SW 1271 (cell line): ENCODE measurements at places on chromosomes 12 and 14.

- DNase-seq: no peak
These were observed 3.2 kb upstream of the KRT2 start for GRCh38 chr12:52655251-52655650.

DNA sequence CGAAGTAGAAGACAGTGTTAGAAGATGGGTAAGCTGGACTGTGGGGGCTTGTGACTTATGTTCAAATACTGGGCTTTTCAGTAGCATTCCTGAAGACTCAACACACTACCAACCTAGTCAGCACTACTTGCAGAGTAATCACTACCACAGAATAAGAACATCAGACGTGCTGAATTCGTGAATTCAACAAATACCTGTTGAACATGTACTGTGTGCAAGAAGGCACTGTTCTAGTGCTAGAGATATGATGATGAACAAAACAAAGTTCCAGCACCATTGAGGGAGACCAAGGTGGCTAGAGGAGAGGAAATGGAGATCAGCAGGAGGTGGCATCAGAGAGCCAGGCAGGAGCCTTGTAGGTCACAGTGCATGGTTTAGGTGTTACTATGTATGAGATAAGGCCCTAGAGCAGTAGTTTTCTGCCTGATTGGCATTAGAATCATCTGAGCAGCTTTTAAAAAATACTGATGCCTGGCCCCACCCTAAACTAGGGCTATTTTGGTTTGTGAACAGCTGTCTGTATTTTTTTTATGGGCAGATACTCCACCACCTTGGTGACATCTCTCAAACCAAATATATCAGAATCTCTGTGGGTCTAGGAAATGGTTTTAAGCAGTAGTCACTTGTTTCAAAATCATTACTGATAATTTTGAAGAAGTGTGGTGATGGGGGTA, 26.8 kb downstream of the FERMT2 start:
- DNase-seq: no peak

GRCh38 chr12:29625359-29625953, 128.0 kb upstream of the OVCH1 start:
- DNase-seq: no peak

- DNase-seq: no peak
These were observed 12.6 kb downstream of the RXYLT1 start for GRCh38 chr12:63792338-63792737.

DNA sequence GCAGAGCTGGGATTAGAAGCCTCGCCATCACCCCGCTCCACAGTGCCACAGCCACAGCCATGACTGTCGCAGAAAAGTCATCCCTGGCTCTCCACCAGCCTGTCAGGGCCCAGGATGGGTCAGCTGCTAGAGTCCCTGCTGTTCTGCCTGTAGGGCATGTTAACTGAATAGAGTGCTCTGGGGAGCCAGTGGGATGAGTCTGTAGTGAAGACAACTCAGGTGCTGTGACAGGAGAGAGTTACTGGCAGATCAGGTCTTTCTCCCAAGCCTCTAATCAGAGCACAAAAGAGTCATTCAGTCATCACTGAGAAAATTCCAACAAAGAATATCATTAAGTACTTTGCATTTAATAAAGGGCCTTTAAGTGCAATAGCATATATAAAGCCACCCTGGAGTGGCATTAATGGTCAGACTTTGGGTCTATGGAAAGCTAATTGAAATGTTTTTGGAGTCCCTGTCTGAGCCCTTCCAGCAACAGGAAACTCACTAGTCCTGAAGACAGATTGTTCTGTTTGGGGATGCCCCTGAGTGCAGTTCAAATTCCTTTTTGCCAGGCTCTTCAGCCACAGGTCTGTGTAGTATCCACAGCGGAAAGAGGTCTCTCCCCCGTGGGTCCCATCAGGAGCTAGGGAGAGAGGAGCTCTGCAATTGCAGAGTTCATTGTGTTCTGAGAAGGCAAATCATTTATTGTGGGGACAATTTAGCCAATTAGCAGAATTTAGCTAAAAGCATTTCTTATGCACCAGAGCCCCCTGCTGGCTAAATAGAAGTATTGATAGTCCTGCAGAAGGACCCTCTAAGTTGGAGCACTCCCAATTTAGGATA, 45.2 kb upstream of the C14orf132 start:
- DNase-seq: peak; percentile 44

DNA sequence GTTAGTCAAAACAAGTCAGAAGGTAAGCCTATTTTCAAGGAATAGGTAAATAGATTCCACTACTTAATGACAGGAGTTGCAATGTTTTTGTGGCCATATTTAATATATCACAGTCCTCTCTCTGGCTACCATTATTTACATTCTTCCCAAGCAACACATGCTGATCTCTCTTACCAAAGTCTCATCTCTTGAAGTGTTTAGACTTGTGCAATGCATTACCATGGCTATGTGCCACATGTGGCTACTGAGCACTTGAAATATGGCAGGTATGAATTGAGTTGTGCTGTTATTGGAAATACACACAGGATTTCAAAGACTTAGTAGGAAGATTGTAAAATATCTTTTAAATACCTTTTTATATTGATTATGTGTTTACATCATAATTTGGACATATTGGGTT, 262.4 kb upstream of the PDE3A start:
- no peak for DNase-seq

- DNase-seq: no peak
These were observed 169.3 kb upstream of the AMIGO2 start for GRCh38 chr12:47249082-47249481.

GRCh38 chr14:79842270-79842669, 369.0 kb downstream of the DIO2 start:
- no peak for DNase-seq

- no peak for DNase-seq
These were observed 62.7 kb downstream of the GALNT4 start for GRCh38 chr12:89461649-89462612.

DNA sequence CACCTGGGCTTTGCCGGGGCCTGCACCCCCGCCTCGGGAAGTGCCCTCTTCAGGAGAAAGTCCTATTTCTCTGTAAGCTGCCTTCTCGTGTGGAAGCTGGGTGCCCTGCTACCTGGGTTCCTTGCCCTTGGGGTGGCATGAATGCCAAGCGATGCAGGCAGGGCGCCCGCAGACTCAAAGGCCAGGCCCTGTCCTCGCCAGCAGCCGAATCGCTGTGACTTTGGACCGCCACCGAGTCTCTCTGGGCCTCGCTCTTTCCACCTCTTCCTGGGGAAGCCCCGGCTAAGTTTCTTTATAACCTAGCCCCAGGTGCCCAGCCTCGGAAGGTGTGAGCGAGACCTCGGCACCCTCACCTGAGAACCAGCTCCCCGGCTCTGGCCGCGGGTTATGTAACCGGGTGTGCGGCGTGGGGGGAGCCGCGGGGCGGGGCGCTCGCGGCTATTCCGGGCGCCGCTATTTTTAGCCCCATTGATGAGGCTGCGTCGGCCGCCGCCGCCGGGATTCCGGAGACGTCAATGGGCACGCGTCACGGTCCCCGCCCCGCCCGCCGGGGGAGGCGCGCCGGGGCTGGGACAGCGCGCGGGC, 14.6 kb upstream of the NR4A1 start:
- DNase-seq: peak; percentile 27

- DNase-seq: peak; percentile 21
These were observed 9.0 kb downstream of the PITPNM2 start for GRCh38 chr12:123141615-123142517.

DNA sequence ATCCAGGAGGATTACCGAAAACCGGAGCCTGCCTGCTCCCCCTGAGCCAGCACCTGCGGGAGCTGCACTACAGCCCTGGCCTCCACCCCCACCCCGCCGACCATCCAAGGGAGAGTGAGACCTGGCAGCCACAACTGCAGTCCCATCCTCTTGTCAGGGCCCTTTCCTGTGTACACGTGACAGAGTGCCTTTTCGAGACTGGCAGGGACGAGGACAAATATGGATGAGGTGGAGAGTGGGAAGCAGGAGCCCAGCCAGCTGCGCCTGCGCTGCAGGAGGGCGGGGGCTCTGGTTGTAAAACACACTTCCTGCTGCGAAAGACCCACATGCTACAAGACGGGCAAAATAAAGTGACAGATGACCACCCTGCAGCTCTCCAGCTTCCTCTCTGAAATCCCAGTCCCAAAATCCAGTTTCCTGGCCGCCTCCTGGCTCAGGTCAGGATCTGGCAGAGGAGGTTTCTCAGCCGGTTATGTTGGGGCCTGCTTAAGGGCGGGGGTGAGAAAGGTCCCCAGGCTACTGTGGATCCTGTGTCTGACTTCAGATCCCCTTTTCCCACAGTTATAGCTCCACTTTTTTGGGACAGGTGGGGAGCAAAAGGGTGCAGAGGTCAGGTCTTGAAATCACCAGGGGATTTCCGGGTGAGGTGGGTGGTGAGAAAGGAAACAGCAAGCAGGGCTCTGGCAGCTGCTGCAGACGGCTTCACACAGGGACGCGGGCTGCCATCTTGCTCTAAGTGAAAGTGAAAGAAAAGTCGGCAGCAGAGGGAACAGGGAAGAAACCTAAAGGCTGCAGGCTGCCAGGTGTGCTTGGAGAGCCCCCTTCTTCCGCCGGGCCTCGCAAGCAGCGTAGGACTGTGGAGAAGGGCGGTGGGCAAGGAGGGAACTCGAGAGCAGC, at the start of gene TAPBPL:
Gene TAPBPL (plus strand): TSS at position 695 of the 897 bp plus-strand sequence. CDS start 207 bp downstream, outside the sequence.
- peak; percentile 56 for DNase-seq

- peak; percentile 73 for DNase-seq
These were observed 19.3 kb downstream of the BRF1 start for GRCh38 chr14:105281371-105282097.

GRCh38 chr12:100443434-100443833, 30.2 kb upstream of the NR1H4 start:
- no peak for DNase-seq

GRCh38 chr14:103696466-103697071, 18.7 kb downstream of the XRCC3 start:
- no peak for DNase-seq

GRCh38 chr14:51677266-51677665, 25.6 kb downstream of the FRMD6 start:
- DNase-seq: no peak

DNA sequence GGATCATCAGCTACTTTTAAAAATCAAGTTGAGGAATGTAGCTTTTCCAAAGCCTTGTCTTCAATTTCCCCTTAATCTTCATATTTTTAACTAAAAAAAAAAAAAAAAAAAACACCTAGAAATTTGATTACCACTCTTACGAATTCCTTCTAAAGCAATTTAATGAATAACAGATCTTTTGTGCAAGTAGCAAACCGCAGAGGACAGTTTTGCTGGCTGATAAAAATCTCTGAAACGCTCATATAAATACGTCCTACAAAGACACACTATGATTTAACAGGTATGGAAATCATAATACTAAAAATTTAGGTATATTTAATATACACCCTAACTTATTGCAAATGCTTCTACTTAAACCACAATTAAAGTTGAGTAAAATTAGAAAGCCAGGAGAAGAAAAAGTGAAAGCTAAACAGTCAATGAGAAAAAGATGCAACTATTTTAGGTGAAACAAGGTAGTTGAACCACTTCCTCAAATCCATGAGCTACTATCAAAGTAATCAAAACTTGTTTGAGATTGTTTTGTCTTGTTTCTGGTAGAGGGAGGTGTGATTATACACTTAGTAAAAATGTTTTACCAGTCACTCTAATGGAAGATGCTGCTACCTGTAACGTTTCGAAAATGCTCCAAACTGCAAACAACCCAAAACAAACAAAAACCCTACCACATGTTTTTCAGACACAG, 2.2 kb downstream of the PAWR start:
- peak; percentile 38 for DNase-seq
